ENCODE measurements at places on chromosomes 7 and 10. TPM values are rescaled to one million over a fixed set of nuclear protein-coding genes. Genes with fewer than 3 reads are reported as not detected.

DNA sequence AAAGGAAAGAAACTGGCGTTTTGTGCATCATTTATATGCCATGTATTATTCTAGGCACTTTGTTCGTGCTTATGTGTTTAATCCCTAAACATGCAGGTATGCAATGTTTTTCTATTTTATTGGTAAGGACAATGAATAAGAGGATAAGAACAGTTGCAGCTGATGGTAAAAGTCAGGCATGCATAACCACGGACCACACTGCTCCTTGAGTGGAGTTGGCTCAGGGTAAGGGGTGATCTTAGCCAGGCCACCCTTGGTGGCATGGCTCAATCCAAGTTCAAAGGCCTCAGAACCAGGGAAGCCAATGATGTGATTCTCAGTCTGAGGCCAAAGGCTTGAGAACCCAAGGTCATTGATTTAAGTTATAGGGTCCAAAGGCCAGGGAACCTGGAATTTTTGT is 1068.1 kb downstream of the NRG3 start:
- H3K4me3 ChIP-seq = no peak overlapping the region
- no peaks in the 10 kb centered on the region for H3K36me3 ChIP-seq
- no peak for DNase-seq
- H3K4me1 ChIP-seq = peaks cover 3% of the 10 kb centered on the region
- H3K27ac ChIP-seq = peak overlapping the region; percentile 58

DNA sequence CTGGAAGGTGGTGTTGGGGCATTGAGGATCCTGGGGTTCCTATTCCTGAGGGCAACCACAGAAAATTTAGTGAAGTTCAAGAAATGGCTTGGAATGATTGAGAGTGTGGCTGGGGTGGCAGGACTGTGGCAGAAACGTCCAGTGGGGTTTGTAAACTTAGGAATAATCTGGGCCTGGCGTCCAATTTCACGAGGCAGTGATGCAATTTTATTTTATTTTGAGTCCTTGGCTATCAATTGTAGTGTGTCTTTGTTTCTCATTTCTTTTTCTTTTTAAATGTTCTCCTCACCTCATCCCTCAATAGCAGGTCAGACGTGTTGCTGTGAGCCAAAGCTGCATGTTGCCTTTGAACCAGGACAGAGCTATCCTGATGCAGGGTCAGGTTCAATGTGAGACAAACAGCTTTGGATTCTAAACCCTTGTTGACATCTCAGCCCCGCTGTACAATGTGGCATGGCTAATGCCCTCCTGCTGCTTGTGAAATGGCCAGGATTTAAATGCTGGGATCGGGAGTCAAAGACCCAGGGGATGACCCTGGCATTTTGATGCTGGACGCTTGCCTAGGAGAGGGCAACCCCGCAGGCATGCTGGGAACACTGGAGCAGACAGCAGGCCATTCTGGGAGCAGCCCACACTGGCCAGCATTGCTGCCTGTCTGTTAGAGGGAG is 64.8 kb downstream of the RBM20 start:
- H3K27ac ChIP-seq = no peak overlapping the region
- no peak for DNase-seq
- no peak overlapping the region for H3K4me3 ChIP-seq
- no peaks in the 10 kb centered on the region for H3K27me3 ChIP-seq

GRCh38 chr7:36651404-36651803 is 72.9 kb downstream of the AOAH start:
- no peak overlapping the region for H3K27ac ChIP-seq
- no peak for DNase-seq
- no peaks in the 10 kb centered on the region for H3K4me1 ChIP-seq
- no peak overlapping the region for H3K4me3 ChIP-seq
- no peaks in the 10 kb centered on the region for H3K27me3 ChIP-seq

GRCh38 chr10:24606021-24606420 is 117.7 kb downstream of the ARHGAP21 start:
- no peaks in the 10 kb centered on the region for H3K4me1 ChIP-seq
- DNase-seq = no peak
- no peaks in the 10 kb centered on the region for H3K27me3 ChIP-seq
- peaks cover 53% of the 10 kb centered on the region for H3K36me3 ChIP-seq
- no peak overlapping the region for H3K4me3 ChIP-seq

CUL1 gene
- polyA plus RNA-seq = 45.2 TPM

DNA sequence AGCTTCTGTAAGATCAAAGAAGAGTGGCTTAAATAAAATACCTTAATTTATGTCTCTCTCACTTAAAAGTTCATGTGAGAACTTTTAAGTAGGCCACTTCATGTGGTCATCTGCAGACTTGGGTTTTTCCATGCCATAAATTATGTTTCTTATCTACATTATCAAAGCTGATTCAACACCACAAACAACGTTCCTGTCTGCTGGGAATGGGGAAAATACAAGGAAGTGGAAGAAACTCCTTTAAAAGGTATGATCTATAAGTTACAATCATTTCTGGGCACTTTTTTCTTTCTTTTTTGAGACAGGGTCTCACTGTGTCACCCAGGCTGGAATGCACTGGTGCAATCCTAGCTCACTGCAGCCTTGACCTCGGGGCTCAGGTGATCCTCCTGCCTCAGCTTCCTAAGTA is 16.9 kb upstream of the OTUD1 start:
- no peak overlapping the region for H3K4me3 ChIP-seq
- H3K27ac ChIP-seq = no peak overlapping the region
- no peaks in the 10 kb centered on the region for H3K4me1 ChIP-seq
- no peaks in the 10 kb centered on the region for H3K36me3 ChIP-seq
- H3K27me3 ChIP-seq = no peaks in the 10 kb centered on the region

GRCh38 chr7:74001150-74001494 is 26.9 kb upstream of the ELN start:
- H3K4me1 ChIP-seq = peaks cover 2% of the 10 kb centered on the region
- no peak overlapping the region for H3K4me3 ChIP-seq
- no peak for DNase-seq
- no peak overlapping the region for H3K27ac ChIP-seq
- no peaks in the 10 kb centered on the region for H3K36me3 ChIP-seq

EXOC4 gene
- polyA plus RNA-seq = 37.3 TPM

Data from SK-N-SH (cell line).